ENCODE measurements at places on chromosomes 16 and 17. TPM values are rescaled to one million over a fixed set of nuclear protein-coding genes. Genes with fewer than 3 reads are reported as not detected.

Gene KRT25
- total RNA-seq: not detected

Gene SPIRE2
- 6.8 TPM for total RNA-seq

Gene WNT3
- 66.4 TPM for total RNA-seq

- DNase-seq: no peak
Measured at GRCh38 chr17:38970128-38970527, 2.9 kb upstream of the FBXO47 start.

GRCh38 chr16:17552351-17552750, 81.6 kb upstream of the XYLT1 start:
- DNase-seq: no peak

DNA sequence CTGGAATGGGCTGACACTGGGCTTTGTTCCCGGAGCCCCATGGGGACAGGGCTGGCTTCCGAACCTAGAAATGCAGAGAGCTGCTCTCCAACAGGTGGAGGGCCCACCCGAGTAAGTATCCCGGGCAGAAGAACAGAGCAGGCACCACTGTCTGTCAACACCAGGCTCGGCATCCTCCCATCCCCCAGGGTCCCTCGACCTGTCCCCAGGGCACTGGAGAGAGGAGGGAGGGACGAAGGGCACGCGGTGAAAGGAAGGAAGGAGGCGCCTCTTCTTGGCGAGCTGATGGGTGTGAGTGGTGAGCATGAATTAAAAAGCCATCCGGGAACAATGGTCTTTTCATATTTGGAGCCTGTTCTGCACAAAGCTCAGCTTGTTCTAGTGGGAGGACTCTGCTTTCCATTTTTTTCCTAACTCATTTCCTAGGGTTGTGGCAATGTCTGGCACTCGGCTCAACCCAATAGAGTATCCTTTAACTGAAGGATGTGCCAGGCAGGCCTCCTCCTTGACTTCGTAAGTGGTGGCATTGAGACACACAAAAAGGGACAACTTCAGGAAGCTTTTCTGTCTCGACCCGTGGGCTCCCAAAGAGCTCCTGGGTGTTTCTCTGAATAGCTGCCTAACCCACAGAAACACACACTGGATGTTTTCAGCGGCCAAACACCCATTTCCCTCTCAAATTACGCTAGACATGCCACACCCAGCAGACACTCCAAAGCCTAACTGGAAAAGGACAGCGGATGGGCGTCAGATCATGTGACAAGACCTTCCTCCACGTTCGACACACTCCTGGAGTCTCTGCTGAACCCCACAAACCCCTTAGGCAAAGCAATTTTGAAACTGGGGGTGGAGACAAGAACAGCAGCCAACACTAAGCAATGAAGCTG, 47.7 kb downstream of the ZFHX3 start:
- no peak for DNase-seq

GRCh38 chr17:7947651-7948050, 15.6 kb downstream of the CNTROB start:
- no peak for DNase-seq

DNA sequence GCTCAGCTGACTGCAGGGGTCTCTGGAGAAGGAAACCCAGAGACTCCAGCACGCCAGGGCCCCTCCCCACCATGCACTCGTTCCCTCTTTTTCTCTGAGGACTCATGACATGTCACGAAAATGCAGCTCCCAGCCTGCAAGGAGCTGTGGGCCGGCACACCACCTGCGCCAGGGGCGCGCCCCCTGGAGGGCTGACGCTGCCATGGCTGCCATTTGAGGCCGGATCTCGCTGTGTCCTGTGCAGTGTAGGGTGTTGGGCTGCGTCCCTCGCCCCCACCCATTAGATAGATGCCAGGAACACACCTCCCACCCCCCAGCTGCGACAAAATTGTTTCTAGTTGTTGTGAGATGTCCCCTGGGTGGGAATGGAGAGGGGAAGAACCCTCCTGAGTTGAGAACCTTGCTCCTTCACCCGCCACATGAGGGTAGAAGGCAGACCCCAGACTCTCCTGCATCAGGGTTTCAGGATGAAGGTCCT, 8.2 kb downstream of the SYNGR2 start:
- DNase-seq: peak; percentile 54

- DNase-seq: no peak
Measured at GRCh38 chr17:4711661-4712181, 1.3 kb downstream of the ARRB2 start.

GRCh38 chr16:12538667-12539091, 265.0 kb downstream of the CPPED1 start:
- DNase-seq: no peak

DNA sequence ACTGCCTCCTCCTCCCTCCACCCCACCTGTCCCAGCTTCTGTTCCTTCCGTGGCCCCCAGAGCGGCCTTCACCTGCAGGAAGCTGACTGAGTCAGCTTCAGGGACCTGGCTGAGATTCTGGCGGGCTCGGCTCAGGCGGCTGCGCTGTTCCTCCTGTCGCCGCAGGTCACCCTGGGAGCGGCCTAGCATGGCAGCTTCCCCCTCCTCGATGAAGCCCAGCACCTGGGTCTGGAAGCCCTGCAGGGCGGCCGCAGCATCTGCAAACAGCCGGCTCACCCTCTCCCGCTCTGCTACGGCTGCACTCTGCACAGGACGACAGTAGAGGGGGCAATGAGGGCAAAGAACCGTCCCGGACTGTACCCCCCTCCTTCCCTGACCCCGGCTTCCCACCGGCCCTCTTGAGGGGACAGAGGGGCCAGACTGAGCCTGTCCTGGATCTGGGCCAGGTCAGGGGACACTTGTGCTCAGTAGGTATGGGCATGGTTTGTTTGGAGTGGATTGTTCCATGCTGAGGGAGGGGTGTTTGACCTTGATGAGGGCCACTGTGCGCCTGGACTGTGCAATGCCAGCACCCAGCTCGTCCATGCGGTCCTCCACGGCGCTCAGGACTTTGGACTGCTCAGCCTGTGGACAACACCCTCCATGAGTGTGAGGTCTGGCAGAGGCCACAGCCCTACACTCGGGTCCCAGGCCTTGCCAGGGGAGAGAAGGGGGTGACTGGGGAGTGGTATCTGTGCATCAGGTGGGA, 2.0 kb downstream of the TRIM47 start:
- no peak for DNase-seq

DNA sequence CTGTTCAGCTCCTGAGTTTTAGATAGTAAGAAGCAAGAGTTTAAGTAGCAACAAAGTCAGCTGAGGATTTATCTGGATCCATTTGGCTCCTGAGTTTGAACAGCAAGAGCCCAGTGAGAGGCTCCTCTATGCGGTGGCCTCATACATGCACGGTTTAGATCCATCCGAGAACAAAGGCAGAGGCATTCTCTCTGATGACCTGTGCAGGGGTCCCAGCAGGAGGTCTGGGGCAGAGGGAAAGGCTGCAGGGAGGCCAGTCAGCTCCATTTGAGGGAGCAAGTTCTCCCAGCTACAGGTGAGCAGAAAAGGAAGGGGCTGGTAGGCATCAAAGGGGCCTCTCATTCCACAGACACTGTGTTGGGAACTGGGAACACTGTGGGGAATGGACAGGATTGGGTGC, 16.5 kb downstream of the PITPNM3 start:
- no peak for DNase-seq

DNA sequence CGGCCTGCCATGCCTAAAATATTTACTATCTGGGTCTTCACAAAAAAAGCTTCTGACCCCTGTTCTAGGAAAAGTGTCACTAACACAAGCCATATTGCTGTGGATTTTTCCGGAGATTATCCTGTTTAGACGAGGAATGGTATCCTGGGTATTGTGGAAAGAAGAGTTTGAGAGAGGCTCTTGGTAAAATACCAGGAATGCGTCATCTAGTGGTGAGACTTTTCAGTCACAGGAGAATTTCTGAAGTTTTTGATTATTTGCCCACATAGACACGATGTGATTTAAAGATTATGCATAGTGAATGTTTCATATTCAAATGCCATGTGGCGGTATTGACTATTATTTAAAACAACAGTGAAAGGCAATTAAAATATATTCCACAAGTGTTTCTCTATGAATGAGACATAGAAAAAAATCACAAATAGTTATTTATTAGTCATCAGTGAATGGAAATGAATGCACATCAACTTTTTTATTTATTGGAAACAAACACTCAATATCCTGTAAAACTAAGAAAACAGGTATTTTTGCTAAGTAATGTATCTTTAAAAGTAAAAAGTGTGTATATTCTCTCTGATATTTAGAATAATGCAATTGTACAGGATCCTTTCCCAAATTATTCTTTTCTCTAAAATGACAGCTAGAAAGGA, 7.8 kb downstream of the KRT28 start:
- no peak for DNase-seq

GRCh38 chr17:33049781-33050414, 58.3 kb downstream of the SPACA3 start:
- no peak for DNase-seq

- DNase-seq: no peak
Measured at GRCh38 chr16:57882792-57883191, 80.5 kb upstream of the KIFC3 start.
